Left ventricle myocardium superior (tissue), 1 donor: ENCODE measurements at places on chromosomes 7 and 10.

DNA sequence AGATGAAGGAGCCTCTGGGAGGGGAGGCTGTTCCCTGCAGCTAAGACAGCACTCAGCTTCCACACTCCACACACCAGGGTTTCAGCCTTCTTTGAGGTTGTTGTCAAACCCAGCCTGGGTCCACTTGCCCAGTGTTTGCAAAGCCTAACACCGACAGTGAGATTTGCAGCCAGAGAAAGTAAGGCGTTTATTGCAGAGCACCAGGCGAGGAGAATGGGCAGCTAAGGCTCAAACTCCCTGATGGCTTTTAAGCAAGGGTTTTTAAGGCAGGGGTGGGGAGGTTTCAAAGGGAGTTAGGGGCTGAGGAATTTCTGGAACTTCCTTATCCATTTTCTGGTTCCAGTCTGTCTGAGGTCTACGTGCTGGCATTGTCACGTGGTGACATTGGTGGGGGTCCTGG, 4.7 kb upstream of the ZNF775 start:
- no peak for DNase-seq

- DNase-seq = no peak
These were observed 181.0 kb downstream of the GATA3 start for GRCh38 chr10:8235253-8236027.

DNA sequence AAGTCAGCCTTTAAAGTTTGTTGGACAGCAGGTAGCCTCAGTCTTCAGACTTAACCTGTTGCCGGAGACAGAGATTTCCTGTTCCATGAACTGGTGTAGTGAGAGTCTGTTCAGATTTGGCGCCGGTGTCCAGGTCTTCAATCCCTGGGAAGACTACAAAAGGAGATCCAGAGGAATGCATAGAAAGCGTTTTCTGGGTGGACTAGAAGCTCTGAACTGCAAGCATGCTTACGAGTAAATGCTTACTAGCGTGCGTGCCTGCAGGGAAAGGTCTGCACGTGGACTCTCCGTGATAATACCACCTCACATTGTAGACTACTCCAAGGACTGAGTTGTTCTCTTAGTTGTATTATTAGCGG, 878 bp downstream of the GLRX3 start:
- DNase-seq = no peak

GRCh38 chr10:66748217-66748616, 177.6 kb upstream of the LRRTM3 start:
- DNase-seq = no peak

DNA sequence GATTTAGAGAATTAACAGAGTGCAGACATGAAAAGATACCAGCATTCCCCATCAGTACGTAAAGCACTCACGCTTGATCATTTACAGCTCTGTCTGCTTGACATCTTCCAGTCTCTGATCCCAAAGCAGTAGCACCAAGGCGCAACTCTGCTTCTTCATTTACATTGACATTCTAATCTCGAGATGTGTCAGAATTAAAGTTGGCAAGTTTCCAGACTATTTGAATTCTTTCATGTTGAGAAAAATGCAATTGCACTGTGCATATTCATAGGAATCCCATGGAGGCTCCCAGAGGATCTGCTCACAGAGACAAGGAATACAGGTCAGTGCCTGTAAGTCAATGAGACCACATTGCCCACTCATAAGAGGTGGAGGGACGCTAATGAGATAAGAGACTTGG, 183.9 kb downstream of the LRRN3 start:
- no peak for DNase-seq

GRCh38 chr10:63666836-63667383, 145.7 kb downstream of the REEP3 start:
- no peak for DNase-seq

DNA sequence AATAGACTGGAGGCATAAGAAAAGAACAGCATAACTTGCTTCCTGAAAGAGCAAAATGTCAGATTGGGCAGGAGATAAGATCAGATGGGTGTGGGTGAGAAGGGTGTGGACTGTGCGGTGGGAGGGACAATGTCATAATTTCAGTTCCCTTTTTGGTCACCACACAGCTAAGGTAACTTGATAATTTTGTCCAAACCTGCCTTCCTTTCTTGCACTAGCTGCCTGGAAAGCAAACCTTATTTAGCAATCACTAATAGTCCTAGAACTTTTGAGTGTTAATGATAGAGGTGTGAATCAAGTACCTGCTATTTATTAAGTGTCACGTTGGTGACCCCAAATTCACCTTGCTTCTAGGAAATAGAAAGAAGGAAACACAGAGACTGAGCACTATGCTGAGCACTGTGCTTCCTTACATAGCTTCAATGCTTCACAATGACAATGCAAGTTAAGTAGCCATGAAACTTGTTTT, 72.4 kb upstream of the SP4 start:
- DNase-seq = no peak

GRCh38 chr7:17010637-17011300, 129.0 kb upstream of the AGR3 start:
- no peak for DNase-seq

DNA sequence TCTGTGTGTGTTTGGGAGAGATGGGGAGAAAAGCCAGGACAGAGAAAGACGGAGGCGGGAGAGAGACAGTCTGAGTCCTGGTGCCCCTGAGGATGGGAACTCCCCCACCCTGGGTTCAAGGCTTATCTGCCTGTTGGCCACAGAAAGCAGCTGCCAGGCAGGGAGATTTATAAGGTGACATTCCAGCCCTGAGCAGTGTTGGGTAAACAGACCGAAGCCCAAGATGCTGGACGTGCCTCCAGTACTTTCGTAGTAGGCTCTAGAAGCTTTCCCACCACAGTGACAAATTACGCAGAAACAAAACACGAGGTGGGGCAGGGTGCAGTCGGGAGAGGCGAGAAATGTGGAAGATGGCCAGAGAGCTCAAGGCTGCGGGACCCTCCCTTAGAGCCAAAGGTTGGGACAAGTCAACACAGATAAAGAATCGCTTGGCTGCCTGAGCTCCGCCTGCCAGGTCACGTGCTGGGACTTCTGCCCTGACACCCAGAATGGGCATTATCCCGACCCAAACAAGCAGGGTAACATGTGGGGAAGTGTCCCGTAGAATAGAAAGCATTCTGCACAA, 41.1 kb downstream of the CCDC3 start:
- no peak for DNase-seq

DNA sequence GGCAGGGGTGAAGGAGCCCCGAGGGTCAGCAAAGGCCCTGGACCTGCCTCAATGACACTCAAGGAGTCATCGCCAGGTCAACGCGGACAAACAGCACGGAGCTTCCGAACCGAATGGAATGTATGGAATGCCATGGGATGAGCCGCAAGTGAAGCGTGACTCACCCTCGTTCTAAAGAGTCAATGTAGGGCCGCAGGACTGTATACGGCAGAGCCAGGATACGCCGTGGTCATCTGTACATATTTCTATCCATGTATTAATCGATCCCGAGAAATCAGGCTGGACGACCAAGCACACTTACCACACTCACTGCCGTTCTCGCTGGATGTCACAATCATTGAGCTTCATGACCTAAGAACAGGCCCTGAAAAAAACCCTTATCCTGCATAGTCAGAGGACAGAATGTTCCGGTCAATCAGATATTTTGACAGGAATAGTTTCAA, 4.3 kb downstream of the SNX8 start:
- DNase-seq = no peak

GRCh38 chr10:119290301-119291048, 83.1 kb downstream of the GRK5 start:
- no peak for DNase-seq

GRCh38 chr7:158705234-158705850, 738 bp upstream of the NCAPG2 start:
- DNase-seq = no peak

DNA sequence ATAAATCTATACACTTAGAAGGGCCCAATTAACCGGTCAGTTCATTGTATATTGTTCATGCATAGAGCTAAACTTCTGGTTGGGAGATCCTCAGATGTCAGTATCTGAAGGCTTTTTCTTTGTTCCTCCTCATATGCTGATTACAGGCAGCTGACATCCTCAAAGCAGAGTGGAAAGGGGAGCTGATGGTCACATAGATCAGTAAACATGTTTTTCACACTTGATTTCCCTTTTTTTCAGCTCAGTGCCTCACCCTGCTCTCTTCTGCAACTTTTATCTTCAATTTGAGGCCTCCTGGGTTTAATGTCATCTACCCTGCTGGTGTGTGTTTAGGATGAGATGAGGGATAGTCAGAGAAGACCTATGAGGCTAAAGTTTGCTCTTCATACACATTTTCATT, 297.9 kb upstream of the FZD1 start:
- no peak for DNase-seq

- DNase-seq = no peak
These were observed 43.5 kb upstream of the LEP start for GRCh38 chr7:128197589-128197988.

DNA sequence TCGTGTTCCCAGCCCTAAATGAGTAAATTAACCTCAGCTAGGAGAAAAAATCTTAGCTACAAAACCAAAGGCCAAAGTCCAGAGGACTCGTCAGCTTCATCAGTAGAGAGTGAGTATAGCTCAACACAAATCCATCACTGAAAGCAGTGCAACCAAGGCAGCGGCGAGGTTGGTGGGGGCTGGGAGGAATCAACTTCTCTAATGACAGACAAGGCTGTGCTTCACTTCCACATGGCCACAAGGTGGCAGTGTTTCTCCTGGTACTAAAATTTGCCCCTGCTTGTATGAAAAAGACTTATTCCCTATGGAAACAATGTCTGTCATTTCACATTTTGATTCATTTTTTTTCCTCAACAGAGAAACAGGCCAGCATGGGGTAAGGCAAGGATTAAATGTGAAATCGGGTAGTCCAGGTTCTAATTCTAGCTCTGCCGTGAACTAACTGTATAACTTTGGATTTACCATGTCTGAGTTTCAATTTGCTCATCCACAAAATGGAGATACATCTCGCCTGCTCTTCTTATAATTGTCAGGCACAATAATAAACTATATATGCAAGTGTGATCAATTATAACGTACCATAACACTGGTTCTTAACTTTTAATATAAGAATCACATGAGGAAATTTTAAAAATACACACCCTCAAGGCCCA, 39.3 kb downstream of the FAS start:
- DNase-seq = peak; percentile 73

- DNase-seq = no peak
These were observed 309.8 kb downstream of the PARD3 start for GRCh38 chr10:34505338-34505737.

DNA sequence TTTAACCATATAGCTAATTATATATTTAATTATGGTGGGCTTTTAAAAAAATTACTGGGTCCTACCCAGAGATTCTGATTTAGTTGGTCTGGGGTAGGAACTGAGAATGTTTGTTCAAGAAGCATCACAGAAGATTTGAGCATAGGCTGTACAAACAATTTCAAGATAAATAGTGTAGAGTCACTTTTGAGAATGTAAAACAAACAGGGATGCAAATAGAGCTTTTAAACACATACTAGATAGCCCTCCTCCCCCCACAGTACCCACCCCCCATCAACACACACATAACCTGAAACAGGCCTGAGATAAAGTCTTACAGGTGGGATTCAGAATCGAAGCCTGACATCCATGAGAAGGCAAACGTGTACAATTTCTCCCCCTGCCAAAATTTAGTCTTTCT, 15.6 kb upstream of the REEP3 start:
- no peak for DNase-seq

DNA sequence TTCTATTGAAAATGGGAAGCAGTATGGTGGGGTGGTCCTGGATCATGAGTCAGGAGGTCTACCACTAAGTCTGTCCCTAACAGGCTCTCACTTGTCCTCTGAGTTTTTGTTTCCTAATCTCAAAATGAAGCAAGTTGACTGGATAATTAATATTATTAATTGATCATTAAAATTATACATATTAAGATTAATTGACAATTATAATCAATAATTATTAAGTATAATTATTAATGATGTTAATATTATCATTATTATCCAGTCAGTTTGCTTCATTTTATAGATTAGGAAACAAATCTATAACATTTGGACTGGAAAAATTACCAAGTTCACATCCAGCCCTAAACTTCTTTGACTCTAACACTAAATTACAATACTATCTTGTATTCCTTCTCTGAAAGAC, 174.2 kb upstream of the KMT2E start:
- DNase-seq = no peak

GRCh38 chr7:131254211-131254610, 73.5 kb upstream of the MKLN1 start:
- DNase-seq = no peak

DNA sequence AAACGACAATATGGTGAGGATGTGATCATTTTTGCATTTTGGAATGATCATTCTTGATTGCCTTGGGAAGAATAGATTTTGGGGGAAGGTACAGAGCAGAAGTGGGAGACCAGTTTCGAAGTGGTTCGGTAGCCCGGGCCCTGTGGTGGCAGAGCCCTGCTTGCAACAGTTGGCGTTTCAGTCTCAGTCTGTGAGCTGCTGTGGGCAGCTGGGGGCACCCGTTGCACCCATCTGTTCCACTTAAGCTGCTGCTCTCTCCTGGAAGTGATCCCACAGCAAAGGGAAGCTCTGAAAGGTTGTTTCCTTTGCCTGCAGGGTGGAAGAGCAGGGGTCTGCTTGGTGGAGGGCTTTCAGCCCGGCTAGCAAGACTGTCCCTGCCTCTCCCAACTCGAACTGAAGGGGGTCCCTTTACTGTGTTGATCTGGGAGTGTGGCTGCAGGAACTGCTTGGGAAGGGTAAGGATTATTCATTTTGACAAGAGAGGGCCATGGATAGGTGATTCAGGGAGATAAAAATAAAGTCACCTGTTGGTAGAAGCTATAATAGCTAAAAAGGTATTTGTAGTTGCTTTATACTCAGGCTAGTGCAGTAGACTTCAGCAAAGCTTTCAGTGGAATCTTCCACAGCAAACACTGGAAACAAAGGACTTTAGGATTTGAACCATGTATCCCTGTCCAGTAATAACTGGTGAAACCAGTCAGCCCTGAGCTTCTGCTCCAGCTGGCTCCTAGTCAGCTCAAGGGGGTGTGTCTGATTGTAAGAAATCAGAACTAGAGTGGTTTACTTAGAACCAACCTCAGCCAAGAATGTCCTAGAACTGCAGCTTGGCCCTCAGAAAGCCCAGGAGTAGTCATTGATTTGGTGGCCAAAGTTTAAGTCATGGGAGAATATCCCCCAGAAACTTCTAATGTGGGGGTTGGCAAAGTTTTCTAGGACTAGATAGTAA, 53.1 kb upstream of the PDCD4 start:
- no peak for DNase-seq

DNA sequence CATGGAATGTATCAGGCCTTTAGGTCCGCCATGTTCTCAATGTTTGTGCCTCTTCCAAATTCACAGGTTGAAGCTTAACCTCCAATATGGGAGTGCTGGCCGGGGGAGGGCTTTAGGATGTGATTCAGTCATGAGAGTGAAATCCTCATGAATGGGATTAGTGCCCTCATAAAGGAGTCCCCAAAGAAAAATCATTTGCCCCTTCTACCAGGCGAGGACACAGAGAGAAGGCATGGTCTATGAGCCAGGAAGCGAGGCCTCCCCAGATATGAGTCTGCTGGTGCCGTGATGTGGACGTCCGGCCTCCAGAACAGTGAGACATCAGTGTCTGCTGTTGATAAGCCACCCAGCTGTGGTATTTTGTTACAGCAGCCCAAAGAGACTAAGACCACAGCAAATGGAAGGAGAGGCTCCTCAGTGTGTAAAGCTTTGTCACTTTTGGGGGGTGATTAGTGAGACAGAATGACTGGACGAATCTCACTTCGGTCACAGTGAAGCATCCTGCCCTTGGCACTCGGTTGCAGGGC, 231.3 kb upstream of the KLF6 start:
- no peak for DNase-seq

GRCh38 chr10:125991392-125991791, 95.0 kb downstream of the FANK1 start:
- DNase-seq = no peak

GRCh38 chr7:93140582-93141191, 7.5 kb downstream of the SAMD9L start:
- no peak for DNase-seq
